Activated effector memory CD4-positive, alpha-beta T cell treated with Interleukin-2 at 50 U/mL for 16 hours (primary cell): ENCODE measurements at places on chromosomes 16 and 17.

DNA sequence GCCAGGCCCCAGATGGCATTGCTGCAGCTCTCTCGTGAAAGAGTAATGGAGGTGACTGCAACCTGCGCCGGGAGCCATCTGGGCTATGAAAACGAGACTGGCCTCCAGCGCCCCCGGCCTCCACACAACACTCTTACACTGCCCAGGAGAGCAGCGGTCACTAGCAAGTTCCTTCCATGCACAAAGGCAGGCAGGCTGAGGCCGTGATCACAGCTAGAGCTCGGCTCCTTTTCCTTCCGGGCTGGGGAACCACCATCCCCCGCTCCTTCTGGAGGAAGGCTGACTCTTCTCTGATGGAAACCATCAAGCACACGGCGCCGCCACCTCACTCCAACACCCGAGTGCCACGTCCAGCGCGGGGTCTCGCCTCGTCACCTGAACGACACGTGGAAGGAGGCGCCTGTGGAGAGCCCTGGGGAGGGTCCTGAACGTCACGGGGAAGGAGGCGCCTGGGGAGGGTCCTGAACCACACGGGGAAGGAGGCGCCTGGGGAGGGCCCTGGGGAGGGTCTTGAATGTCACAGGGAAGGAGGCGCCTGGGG is 61.9 kb downstream of the KLHDC4 start:
- no peak for DNase-seq

DNA sequence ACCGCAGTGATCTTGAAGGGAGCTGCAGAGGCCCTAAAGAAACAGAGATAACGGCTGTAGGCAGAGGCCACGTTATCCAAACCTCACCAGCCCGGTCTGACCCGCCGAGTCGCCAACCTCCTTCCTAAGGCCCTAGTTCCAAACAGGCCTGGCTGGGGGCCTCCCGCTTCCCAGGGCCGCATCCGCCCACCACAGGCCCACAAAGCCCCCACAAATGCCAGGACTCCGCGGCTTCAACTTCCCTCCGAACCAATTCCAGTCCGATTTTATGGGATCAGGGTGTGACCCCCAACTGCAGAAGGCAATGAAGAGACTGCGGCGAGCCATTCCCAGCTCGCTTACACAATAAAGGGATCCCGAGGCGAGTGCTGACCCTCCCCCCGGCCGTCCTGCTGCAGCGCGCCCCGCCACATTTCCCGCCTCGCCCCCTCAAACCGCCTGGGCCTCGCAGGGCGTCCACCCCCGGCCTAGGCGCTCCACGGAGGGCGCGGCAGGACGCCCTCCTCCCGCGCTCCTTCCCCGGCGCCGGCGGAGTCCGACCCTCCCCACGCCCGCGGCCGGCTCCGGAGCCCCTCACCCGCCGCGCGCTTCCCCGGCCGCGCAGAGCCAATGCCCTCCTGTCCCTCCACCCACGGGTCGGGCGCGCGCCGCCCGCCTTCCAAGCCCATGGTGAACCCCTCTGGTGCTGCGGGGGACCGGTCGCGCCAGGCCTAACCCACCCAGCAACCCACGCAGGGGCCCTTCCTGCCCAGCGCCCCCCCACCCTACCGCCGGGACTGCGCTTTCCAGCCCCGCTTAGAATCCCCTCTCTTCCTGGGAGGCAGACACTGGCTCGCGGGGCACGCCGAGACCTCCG is 926 bp downstream of the MYH10 start:
- DNase-seq: no peak

- no peak for DNase-seq
These were observed 1254.5 kb upstream of the GOT2 start for GRCh38 chr16:59988591-59988990.

DNA sequence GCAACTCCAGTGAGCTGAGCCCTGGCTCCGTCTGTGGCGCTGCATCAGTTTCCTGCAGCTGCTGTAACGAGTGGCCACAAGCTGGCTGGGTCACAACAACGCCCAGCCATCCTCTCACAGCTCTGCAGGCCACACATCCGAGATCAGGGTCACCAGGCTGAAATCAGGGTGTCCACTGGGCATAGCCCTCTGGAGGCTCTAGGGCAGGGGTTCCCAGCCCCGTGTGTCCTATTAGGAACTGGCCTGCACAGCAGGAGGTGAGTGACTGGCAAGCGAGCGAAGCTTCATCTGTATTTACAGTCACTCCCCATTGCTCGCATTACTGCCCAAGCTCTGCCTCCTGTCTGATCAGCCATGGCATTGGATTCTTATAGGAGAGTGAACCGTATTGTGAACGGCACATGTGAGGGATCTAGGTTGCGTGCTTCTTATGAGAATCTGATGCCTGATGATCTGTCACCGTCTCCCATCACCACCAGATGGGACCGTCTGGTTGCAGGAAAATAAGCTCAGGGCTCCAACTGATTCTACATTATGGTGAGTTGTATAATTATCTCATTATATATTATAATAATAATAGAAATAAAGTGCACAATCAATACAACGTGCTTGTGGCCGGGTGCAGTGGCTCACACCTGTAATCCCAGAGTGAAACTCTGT is 176.5 kb downstream of the SEC14L1 start:
- no peak for DNase-seq

GRCh38 chr17:13393841-13394710 is 207.7 kb downstream of the HS3ST3A1 start:
- no peak for DNase-seq

DNA sequence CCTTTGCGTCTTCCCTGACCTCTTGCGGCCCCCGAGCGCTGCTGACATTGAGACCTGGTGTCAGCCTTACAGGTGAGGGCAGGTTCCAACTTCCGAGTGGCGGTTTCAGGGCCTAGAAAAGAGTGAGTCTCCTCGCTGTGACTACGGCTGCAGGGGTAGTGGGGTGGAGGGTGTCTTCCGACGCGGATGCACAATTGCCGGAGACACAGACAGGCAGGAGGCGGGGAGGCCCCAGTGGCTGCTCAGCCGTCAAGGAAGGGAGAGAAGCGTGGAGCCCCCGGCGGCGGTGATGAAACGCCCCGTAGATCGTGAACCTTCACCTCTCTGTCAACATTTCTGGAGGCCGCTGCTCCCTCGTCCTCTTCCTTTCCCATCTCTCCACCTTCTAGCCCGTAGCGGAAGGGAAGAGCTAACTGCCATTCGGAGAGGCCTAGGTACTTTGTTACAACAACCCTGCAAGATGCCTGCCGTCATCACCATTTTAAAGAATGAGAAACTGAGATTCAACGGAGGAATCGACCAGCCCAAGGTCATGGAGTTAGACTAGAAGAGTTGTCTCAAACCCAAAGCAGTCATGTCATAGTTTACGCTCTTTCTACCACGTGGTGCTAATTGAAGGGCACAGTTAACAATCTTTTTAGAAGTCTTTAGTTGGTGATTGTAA is 485 bp downstream of the DNAJA3 start:
- DNase-seq: no peak

DNA sequence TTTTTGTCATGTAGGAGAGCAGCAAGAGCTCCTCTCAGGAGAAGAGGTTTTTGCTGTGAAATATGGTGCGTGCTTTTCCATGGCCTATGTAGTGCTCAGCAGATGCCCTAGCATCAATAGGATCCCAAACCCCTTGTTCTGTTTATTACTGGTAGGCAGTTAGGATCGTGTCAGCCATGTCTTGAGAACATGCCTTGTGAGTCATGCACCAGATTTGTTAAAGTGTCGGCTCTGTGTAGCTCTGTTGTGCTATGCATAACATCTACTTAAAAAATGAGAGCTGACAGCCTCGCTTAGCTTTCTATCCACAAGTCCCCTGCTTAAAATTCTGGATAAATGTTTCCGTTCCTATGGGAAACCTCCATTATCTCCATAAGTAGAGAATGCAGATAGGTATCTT is 4.4 kb upstream of the EIF4A3 start:
- DNase-seq: no peak

DNA sequence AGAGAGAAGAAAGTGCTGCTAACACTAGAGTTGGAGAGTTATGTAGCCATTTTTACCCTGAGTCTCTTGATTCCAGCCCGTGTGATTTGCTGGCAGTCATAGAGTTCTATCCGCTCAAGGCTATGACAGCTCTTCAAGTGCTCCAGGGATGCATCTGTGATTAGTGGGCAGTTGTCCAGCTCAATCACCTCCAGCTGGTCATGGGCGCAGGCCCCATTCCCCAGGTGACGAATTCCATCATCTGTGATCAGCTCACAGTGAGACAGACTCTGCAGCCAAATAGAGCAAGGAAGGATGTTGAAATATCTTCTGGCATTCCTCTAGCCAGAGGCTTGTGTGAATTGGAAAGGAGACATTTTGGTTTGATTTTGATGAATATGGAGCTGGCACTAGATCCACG is 38.4 kb upstream of the STAC2 start:
- no peak for DNase-seq

- DNase-seq: no peak
These were observed 25.3 kb upstream of the KSR1 start for GRCh38 chr17:27430882-27431491.

DNA sequence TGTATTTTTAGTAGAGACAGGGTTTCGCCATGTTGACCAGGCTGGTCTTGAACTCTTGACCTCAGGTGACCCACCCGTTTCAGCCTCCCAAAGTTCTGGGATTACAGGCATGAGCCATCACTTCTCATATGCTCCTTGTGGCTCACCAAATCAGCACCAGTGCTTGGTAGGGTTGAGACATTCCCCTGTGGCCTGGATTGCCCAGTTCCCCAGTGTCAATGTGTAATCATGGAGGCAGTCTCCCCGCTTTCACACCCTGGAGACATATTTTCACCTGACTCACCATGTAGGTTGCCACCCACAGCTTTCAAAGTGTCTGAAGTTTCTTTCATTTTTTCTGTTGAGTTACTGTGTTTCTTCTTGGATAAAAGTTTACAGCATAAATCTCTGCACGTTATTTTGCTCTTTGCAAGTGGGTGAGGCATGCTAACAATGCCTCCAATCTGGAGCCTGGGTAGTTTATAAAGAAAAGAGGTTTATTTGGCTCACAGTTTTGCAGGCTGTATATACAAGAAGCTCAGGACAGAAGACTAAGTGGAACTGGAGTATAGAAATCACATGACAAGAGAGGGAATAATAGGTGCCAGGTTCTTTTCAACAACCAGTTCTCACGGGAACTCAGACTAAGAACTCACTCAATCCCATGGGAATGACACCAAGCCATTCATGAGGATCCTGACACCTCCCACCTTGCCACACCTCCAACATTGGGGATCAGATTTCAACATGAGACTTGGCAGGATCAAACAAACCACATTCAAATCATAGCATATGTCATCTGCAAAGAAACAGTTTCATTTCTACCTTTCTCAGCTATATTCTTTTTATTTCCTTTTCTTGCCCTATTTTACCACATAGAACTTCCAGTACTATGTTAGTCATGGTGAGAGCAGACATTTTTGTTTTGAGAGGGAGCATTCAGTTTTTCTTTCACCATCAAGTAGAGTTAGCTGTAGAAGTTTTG is 113.2 kb downstream of the PHKB start:
- no peak for DNase-seq

GRCh38 chr16:84889066-84889465 is 69.3 kb downstream of the CRISPLD2 start:
- no peak for DNase-seq

- DNase-seq: no peak
These were observed 34.9 kb upstream of the ARL4D start for GRCh38 chr17:43363926-43364285.

- no peak for DNase-seq
These were observed 1.6 kb upstream of the IGFALS start for GRCh38 chr16:1794908-1795666.
